Upper lobe of left lung (tissue), 6 donors: ENCODE measurements at places on chromosomes 1 and 21. TPM values are rescaled to one million over a fixed set of nuclear protein-coding genes. Genes with fewer than 3 reads are reported as not detected.

- no peak for DNase-seq
Observed at GRCh38 chr1:8903908-8904650, 25.6 kb upstream of the ENO1 start.

GRCh38 chr1:91161749-91162148 is 139.9 kb upstream of the ZNF644 start:
- no peak for DNase-seq

OR2L13 gene
- not detected for total RNA-seq

DMBX1 gene
- not detected for total RNA-seq

DNA sequence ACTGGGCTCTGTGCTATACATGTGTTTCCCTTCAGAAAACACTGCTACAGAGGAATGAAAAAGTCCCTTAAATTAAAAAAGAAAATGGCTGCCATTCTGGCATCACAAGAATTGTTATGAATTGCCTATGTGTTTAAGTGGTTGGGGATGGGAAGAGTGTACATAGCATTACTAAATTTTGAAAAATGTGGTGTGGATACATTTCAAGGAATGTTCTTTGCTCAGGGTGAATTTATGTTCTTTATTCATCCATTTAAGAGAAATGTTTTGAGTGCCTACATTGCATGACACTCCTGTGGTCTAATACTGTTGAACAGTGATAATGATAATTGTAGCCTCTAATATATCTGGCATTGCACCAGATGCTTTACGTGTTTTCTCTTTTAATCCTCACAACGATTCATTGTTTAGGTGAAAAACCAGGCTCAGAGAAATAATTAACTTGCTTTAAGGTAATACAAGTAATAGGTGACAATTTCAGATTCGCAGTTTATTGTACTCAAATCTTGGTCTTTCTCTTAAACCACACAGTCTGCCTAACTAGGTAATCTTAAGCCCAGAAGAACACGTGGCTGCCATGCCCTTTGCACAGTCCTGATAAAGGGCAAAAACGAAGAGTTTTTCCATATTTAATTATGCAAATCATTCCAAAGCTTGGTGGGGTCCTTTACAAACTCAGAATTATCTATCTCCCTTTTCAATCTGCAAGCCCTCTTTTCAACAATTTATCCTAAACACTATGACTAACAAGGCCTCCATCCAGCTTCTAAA is 31.5 kb downstream of the DPT start:
- DNase-seq = no peak

DNA sequence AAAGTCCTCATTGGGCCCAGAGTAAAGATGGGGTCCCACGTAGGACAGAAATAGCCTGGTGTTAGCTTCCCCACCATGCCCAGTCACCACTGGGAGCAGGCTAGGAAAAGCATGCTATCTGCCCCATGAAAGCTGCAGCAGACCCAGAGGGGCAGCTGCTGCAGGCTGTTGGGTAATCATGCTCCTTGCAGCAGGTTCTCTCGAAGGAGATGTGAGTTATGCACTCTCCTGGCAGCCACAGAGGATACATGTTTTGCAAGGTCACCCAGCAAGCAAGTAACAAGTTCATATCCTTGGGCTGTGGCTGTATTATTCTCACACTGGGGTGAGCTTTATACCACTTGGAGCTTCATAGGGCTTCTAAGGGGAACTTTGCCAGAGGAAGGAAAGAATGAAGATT is 9.1 kb upstream of the HEYL start:
- DNase-seq = no peak

- no peak for DNase-seq
Observed at GRCh38 chr1:184691719-184692324, 62.8 kb downstream of the EDEM3 start.

DNA sequence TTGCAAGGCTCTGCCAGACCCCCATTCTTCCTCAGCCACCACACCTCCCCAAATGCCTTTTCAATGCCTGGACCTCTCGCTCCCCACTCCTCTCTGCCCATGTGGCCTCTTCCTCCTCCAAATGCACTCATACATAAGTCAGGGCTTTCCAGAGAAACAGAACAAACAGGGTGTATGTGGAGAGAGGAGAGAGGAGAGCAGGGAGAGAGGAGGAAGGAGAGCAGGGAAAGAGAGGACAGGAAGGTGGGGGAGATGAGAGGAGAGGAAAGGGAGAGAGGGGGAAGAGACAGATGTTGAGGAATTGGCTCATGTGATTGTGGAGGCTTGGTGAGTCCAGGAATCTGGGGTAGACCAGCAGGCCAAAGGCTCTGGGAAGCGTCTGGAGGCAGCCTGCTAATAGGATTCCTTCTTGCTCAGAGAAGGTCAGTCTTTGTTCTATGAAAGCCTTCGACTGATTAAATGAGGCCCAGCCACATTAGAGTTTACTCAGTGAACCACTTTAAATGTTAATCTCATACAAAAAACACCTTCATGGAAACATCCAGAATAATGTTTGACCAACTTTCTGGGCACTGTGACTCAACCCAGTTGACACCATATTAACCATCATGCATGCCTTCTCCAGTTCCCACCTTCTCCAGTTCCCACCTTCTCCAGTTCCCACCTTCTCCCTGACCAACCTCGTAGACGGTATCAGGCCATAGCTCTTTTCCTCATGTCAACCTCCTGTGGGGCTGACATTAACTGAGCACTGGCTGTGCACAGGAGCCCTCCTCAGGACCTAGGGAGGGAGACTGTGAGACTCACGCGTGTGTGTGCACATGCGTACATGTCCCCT is 11.3 kb upstream of the LGR6 start:
- no peak for DNase-seq

GRCh38 chr1:211258310-211258755 is 833 bp upstream of the RCOR3 start:
- DNase-seq = peak; percentile 81

- DNase-seq = no peak
Observed at GRCh38 chr1:159841749-159842148, 15.1 kb downstream of the SLAMF8 start.

DNA sequence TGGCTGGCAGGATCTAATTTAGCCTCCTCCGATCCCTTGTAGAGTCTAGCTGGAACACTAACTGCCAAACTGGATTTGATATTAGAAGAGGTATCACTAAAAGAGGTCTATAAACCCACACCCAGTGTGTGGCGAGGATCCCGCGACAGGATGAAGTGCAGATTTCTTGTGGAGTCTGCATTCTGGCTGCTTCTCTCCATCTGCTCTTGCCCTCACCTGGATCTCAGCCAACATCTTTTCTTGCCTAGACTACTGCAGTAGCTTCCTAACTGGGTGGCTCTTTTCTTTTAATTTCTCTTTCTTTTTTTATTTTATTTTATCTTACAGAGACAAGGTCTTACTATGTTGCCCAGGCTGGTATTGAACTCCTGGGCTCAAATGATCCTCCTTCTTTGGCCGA is 48.9 kb upstream of the CAPZB start:
- no peak for DNase-seq

DNA sequence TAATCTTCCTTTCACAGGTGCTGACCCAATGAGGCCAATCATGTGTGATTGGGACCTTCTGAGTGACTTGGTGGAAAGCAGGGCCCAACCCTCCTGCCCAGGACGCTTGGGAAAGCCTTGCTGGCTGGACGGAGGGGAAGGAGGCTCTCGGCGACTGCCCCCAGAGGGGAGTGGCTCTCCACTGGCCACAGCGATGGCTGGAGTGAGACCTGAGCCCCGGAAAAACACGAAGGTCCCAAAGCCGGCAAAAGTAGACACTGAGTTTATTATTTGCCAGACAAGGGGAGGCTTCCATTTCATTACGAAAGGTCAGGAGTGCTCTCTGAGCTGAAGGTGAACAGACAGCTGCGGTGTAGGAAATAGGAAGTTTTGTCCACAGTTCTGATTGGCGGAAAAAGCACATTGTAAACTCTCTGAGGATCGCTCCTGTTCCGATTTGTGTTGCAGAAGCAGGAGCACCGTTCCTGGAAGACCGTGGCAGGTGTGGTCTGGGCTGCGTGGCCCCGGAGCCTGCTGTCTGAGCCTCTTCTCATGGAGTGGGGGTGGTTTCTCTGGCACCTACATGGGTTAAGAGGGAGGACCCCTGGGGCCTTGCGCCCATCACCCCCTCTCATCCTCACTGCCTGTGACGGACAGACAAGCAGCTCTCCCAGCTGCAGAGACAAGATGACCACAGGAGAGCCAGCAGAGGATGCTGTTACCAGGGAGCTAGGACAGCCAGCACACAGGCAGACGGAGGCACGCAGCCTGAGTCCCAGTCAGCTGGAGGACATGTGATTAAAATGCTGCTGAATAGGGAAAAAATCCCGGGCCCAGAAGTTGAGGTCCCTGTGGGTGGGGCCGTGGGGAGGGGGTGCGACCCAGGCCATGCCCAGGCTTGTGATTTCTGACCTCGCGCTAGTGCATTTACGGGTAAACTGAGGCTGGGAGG is 41.5 kb downstream of the KRTAP10-1 start:
- no peak for DNase-seq

- no peak for DNase-seq
Observed at GRCh38 chr1:71473331-71473730, 392.5 kb upstream of the ZRANB2 start.
